ENCODE measurements at places on chromosomes 4 and X.

DNA sequence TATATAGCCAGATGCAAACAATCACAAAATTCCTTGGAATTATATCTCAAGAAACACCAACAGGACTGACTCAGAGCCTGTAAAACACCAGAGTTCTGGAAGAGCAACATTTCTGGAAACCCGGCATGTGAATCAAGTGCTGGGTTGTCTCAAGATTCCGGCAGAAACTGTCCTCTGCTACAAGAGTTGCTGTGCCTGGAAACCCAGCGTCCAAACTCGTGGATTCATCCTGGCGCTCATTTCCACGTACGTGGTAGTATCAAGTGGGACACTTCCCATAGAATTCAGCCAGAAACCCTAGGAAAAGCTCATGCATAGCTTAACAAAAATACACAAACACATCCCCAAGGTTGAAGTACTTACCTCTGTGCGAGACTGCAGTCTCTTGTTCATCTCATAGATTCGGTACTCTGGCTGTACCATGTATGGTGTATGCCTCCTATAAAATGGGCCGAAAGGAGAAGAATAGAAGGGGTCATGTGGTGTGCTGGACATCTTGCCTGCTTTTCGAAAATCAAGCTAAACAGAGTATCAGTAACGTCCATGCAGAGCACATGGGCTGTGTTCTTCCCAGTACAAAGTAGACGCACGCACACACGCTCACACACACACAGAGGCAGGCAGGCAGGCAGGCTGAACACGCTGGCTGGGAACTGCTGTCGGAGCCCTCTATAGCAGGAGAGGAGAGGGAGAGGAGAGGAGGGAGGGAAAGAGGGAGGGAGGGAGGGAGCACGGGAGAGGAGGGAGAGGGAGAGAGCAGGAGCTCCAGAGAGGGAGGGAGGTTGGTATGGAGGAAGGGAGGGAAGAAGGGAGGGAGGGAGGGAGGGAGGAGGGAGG, at the start of gene LDB2:
LDB2 (minus strand) TSS at position 655 of the 837 bp plus-strand sequence.
- DNase-seq, result no peak

DNA sequence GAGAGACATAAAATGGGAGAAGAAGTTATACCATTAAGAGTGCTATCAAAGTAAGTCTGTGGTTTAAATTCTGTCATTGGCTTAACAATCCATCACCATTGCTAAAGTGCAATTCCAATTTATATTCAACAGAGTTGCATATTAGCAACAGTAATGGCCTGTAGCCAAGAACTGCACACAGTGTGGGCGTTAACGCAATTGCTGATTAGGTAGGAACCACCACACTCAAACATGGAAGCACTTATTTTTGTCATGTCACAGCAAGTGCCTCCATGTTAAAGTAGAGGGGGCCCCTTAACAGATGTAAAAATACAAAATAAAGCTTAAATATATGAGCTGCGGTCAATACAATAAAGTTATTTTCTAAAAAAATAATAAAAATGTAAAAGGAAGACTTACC, 10.8 kb downstream of the LARP7 start:
- DNase-seq, result no peak

- DNase-seq, result no peak
These were observed 49.8 kb upstream of the NDP start for GRCh38 chrX:44022964-44023363.

DNA sequence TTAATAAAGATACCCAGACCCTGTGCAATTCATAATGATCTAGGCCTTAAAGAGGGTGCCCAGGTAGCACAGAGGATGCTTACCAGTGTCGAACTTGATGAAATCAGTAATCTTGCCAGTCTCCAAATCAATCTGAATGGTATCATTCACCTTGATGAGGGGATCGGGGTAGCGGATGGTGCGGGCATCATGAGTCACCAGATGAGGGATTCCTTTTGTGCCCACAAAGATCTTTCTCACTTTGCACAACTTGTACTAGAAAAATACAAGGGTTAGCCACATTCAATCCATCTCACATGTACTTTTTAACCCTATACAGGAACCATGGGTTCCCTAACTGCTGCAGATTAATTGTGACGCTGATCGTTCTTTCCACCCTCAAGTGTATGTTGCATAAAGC, 3.3 kb downstream of the RPS4X start:
- DNase-seq, result no peak

- no peak for DNase-seq
These were observed 160.9 kb downstream of the SMIM20 start for GRCh38 chr4:26074712-26075430.

Measured in RWPE2 (cell line).